NCI-H1417 treated with DMSO at 0.1 percent for 48 hours (cell line): ENCODE measurements at places on chromosomes 4 and X.

- DNase-seq, result no peak
Measured at GRCh38 chr4:87657525-87657924, 7.4 kb downstream of the DMP1 start.

DNA sequence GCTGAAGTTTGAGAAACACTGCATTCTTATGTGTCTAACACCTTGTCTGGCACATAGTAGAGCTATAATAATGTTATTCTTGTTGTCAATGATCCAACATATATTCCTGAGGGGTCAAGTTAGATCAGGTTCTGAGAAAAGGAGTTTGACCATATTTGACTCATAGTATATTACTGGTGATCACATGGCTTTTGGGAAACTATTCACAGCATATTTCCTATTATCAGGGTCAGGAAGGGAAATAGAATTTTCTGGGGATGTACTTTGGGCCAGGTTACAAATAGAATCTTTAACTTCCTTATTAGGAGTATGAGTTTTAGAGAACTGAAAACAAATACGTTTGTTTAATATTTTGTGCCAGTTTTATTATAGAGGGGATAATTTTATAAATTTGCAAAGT is 11.6 kb downstream of the IL15 start:
- DNase-seq, result no peak

DNA sequence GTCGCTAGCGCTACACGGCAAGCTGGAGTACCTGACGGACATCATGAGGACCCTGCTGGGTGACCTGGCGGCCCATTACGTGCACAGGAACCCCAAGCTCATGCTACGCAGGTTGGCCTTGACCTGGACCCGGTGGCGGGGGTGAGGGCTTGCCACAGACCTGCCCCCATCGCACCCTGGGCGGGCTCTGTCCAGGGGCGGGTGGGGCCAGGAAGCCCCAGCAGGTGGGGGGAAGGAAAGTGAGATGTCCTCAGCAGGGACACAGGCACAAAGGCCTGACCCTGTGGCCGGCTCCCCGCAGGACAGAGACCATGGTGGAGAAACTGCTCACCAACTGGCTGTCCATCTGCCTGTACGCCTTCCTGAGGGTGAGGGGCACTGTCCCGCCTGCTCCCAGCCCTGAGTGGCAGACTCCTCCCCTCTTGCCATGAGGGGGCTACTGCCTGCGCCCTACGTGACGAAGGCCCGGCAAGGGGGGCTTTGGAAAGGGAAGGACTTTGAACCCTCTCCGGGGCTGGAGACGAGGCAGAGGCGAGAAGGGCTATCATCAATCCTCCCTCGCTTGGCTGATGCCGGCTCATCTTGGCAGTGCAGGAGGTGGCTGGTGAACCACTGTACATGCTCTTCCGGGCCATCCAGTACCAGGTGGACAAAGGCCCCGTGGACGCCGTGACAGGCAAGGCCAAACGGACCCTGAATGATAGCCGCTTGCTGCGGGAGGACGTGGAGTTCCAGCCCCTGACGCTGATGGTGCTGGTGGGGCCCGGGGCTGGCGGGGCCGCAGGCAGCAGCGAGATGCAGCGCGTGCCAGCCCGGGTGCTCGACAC is 5.3 kb upstream of the SRPK3 start:
- no peak for DNase-seq

GRCh38 chr4:104491481-104492182 is 3.1 kb downstream of the CXXC4 start:
- DNase-seq, result no peak

DNA sequence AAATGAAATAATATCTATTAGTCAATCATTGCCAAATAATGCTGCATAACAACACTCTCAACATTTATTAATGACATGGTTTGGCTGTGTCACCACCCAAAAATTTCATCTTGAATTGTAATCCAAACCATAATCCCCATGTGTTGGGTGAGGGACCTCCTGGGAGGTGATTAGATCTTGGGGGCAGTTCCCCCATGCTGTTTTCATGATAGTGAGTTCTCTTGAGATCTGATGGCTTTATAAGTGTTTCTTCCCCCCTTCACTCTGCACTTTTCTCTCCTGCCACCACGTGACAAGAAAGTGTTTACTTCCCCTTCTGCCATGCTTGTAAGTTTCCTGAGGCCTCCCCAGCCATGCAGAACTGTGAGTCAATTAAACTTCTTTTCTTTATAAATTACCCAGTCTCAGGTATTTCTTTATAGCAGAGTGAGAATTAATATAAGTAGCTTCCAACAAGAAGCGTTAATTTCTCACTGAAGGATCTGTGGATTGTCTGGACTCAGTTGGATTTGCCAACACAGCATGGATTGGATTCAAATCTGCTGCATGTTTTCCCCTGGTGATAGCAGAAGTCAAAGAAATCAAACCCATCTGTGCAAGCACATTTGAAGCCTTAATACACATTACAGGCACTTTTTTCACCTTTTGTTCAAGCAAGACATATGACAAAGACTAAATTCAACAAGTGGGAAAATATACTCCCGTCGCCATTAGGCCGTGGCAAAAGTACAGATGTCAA is 216.6 kb downstream of the PDGFC start:
- no peak for DNase-seq

GRCh38 chr4:73822812-73823504 is 13.5 kb upstream of the CXCL6 start:
- DNase-seq, result no peak

- no peak for DNase-seq
Measured at GRCh38 chr4:4666187-4666586, 124.3 kb upstream of the STX18 start.

DNA sequence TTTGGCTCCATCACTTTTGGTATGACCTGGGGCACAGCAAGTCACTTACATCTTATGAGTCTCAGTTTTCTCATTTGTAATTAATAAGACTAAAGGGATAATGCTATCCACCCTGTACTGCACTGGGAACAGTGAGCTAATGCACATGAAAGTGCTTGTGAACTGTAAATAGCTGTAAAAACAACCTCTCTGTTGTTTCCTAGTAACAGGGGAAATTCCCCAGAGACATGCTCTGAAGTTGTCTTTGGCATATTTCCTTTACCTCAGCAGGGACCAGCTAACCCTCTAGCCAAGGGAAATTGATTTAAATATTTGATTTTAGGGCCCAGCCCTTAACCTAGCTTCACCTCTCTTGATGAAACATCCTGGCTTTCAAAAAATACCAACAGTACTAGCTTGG is 6.1 kb upstream of the CYSLTR1 start:
- DNase-seq, result no peak

GRCh38 chrX:12610079-12610478 is 181.1 kb upstream of the PRPS2 start:
- no peak for DNase-seq

GRCh38 chr4:160044693-160045092 is 941.8 kb downstream of the RAPGEF2 start:
- no peak for DNase-seq

DNA sequence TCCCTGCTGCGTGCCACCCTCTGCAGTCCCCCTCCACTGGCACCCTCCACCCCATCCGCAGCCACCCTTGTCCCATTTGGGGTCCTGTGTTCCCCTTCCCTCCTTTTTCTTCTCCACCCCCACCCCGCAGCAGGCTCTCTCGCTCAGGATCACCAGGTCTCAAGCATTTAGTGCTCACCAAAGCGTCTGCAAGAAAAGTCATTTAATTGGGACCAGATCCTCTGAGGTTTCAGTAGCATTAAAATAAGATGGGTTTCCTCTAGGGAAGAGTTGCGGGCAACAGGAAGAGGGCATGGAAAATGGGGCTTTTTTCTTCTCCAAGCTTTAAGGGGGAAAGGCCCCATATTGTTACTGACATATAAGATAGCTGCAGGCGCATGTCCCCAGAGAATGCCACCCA is 4.9 kb upstream of the HAUS7 start:
- no peak for DNase-seq

- no peak for DNase-seq
Measured at GRCh38 chrX:34868633-34869032, 74.0 kb upstream of the FAM47B start.

DNA sequence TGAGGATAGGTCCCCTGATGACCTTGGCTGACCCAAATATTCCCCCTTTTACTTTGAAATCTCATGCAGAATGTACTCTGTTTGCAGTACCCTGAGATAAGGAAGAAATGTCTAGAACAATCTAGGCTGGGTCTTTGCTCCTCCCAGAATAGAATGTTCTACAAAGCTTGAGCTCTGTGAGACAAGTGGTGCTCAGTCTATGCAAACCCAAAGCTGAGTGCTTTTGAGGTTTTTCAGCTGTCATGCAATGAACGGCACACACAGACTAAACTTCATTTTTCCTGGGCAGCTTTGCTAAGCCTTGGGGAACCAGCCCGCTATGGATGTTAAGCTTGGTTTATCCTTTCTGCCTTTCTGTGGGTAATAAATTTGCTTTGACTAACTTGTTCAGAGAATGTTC is 513.6 kb downstream of the FAT4 start:
- no peak for DNase-seq

- no peak for DNase-seq
Measured at GRCh38 chr4:176769514-176769913, 23.2 kb downstream of the VEGFC start.

DNA sequence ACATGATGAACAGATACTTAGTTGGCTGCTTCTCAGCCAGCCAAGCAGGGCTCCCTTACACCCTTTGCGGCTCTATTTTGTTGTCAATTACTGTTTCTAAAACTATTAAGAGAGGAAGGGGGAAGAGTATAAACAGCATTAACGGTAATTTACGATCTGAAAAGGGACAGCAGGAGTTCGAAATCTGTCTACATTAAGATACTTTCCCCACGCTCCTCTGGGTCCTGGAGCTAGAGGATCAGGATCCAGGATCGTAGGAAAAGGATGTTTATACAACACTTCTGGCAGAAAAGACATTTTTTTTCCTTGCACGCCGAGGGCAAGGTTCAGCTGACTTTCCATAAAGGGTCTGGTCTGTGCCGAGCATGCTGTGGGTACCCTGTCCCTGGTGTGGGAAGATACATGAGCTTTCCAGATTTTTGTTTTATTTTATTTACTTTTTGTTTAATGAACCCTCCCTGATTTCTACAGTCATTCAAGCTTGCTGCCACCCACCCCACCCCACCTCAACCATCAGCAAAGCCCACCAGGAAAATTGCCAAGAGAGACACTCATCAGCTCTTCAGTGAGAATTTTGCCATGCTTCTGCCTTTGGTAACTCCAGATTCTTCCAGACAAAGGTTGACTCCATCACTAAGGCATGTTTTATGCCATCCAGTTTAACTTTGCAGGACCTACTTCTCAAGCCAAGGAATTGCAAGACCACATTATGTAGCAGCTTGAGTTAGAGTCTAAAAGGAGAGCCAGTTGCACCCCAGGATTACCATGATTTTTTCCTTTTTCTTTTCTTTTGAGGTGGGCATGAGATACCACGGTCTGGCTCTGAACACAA is 188.1 kb downstream of the QDPR start:
- no peak for DNase-seq

GRCh38 chr4:106993827-106994226 is 42.3 kb downstream of the DKK2 start:
- DNase-seq, result no peak

DNA sequence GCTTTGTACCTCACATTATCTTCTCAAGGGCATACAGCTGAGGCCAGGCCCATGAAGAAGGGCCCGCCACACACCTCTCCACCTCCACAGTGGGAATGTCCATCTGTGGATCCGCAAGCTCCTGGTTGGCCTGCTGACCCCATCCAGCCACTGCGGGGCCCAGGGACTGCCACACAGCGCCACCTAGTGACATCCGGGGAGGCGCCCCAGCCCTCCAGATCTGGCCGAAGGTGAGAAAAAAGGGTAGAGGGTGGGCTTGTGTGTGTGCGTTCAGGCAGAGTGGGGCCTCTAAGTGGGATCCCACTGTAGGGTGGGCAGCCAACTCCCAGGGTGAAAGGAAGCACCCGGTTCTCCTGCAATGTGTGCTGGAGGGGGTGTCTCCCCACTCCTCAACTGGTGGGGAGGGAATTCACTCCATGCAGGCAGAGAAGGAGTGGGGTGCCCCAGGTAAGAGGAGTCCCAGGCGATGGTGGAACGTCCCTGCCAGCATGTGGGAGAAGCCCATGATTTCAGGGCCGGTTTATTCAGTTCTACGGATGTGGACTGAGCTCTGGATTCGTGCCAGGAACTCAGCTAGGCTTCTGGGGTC is 117.3 kb downstream of the ENPP6 start:
- no peak for DNase-seq

GRCh38 chr4:145507636-145508035 is 26.0 kb downstream of the SMAD1 start:
- no peak for DNase-seq

DNA sequence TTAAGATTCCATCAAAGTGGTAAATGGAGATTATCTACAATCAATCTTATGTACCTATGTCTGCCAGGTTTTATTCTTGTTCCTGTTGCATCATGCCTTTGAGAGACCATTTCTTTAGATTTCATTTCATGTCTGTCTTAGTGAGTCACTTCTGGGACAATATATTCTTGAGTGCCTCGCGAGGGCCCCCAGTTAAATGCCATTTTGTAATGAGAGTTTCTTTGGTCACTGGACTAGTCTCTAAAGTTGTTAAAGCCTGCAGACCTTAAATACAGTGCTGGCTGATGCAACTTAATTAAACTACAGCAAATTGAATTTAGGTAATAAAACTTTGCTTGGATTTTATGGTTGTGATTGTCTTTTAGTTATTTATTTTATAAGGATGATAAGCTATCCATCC is 87.2 kb upstream of the PITX2 start:
- DNase-seq, result no peak

GRCh38 chr4:102598086-102598761 is 97.1 kb downstream of the NFKB1 start:
- DNase-seq, result no peak

DNA sequence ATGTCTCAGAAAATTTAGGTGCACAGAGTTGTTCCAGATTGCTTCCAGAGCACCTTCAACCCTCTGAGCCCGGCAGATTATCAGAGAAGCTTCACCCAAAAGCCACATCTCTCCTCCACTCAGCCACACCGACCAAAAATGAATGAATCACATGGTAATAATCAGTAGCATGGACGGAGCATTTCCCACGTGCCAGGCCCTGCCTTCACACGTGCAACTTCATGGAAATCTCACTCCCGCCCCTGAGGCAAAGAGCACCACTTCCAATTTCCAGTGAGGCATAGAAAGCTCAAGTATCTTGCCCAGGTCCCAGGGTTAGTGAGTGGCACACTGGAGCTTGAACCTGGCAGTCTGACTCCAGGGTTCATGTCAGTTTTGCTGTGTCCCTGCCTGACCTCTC is 56.5 kb downstream of the RELL1 start:
- no peak for DNase-seq

DNA sequence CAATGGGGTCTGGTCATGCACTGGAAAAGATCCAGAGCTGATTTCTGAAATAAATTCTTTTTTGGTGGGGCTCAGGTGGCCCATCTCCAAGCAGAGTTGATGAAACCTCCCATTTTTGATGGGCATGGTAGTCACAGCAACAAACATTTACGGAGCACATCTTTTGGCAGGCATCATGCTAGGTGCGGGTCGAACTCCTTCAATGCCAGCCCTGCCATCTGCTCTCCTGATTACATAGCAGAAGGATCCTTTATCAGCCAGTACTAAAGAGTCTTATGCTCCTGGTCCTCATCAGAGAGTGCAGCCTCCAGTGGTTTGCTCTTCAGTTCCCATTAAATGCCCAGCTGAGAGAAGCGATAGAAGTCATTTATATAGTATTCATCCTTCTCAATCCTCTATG is 121.7 kb downstream of the GRXCR1 start:
- DNase-seq, result no peak
